ENCODE measurements at places on chromosomes 11 and 22.

DNA sequence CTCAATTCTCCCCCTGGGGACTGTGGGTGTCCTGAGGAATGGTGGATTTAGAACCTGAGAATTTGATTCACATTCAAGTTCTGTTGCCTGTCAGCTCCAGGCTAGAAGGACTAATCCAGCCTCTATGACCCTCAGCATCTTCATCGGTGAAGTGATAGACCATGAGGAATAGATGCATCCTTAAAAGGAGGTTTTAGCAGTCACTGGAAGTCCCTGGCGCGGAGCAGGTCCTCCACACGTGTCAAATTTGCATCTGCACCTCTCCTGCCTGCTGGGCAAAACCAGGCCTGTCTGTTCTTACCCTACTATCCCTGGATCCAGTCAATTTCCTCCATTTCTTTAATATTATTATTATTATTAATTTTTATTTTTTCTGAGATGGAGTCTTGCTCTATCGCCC lies 808.4 kb downstream of the TBC1D22A start:
- DNase-seq: no peak

- no peak for DNase-seq
Observed at GRCh38 chr22:19848298-19849224, 6.1 kb downstream of the GNB1L start.

DNA sequence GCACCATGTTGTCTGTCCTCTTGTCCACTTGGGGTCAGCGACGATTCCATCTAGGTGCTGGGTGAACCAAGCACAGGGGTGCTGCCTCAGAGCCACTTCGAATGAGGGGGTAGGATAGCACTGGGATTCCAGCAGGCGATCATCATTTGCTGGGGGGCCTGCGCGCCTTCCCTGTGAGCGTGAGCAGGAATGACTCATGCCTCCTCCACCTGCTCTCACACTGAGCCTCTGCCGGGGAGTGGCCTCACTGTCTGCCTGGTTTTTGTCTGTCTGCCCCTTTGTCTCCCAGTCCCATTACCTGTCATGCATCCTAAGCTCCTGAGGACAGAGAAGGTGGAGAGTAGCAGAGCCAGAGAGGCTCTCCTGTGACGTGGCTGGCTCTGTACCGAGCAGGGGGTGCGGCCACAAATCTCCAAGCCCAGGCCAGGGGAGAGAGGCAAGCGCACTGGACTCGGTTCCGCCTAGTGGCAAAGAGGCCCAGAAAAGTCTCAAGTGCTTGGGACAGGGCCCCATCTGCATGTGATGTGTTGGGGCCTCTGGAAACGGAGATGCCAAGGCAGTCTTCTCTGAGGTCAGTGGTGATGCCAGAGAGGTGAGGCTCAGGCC lies 30.8 kb downstream of the RSPH14 start:
- DNase-seq: peak; percentile 41

GRCh38 chr22:24380220-24380904 lies 47.0 kb upstream of the ADORA2A start:
- peak; percentile 46 for DNase-seq

GRCh38 chr22:36347094-36347493 lies 40.7 kb downstream of the MYH9 start:
- no peak for DNase-seq

DNA sequence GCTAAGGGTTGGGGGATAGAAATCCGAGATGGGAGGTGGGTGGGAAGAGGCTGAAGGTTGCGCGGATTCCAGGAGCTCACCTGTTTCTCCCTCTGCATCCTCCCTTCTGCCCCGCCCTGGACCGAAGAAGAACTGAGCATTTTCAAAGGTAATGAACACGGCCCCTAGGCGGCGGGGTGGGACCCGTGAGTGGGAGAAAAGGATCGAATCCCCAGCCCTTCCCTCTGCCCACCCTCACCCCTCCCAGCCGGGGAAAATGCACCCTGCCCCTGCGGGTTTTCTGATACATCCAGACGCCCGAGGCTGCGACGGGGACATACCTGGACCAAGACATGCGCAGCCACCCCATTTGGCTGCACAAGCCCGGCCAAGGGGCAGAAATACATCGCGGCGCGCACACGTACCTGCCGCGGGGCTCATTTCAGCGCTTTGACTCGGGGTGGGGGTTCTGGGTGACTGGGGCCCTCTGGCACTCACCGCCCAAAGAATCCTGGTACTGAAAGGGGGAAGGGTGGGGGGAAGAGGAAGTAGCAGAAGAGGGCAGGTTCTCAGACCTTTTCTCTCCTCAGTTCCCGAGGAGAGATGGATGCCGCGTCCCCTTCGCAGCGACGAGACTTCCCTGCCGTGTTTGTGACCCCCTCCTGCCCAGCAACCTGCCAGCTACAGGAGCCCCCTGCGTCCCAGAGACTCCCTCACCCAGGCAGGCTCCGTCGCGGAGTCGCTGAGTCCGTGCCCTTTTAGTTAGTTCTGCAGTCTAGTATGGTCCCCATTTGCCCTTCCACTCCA lies 6.0 kb downstream of the VSIG2 start:
- DNase-seq: no peak

DNA sequence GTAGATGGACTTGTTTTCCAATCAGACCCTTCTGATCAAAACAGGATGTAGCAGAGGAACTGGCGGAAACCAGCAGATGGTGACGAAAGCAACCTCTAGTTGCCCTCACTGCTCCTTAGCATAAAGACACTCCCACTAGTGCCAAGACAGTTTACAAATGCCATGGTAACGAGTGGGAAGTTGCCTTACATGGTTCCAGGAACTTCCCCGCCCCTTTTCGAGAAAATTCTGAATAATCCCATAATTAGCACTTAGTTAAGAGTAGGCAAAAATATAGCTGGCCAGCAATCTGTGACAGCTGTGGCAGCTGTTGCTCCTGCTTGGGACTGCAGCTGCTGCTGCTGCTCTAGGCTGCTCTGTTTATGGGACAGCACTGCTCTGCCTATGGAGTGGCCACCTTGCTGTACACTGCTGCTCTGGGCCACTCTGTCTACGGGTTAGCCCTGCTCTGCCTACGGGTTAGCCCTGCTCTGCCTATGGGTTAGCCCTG lies 33.4 kb upstream of the SORL1 start:
- no peak for DNase-seq

- DNase-seq: no peak
Observed at GRCh38 chr11:63816166-63816565, 2.9 kb downstream of the SPINDOC start.

DNA sequence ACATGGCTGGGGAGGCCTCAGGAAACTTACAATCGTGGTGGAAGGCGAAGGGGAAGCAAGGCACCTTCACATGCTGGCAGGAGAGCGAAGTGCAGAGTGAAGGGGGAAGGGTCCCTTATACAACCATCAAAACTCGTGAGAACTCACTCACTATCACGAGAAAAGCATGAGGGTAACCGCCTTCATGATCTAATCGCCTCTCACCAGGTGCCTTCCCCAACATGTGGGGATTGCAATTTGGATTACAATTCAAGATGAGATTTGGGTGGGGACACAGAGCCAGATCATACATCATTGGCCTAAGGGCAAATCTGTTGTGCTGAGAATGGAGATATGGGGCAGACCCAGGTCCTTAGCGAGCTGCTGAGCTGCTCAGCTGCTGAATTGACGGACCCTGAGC lies 13.1 kb downstream of the C1QTNF6 start:
- no peak for DNase-seq

DNA sequence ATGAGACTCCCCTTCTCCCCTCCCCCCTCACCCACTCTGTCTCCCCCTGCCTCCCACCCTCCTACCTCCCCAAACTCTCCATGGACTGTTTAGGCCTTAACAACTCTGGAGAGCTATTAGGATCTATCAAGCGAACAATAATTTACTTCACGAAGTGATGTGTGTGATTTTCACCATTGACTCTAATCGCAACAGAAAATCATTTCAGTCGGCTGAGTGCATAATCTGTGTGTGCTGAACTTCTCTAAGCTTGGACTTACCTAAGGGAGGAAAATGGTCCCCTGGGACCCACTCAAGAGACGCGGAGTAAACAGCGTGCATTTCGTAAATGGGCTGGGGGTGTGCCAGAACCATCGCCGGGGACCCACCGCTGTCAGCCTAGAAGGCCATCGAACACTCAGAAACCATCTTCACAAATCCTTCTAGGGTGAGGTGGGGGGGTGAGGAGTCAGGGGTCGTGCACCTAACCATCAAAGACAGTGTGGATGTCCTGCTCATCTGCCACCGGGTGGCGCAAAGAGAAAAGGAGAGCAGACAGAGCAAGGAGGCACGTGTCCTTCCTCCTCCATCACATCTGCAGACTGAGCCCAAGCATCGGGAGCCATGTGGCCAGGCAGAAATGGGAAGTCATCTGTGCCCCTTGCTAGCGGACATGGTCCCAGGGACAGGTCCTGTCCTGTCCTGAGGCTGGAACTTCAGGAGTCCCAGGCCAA lies 62.1 kb upstream of the NUP50 start:
- DNase-seq: peak; percentile 78

DNA sequence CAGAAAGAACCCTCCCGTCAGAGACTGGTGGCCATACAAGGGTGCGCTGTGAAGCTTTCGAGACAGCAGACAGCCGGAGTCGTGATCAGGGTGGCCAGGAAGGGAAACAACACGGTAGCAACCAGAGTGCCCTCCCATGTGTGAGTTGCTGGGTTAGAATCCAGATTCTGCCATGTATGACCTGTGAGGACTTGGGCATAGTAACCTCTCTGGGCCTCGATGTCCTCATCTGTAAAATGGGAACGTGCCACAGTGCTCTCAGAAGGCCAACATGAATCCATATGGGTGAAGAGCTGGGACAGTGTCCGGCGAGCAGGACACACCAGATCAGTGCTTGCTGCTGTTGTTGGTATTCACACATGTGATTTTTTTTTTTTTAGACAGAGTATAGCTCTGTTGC lies 7.6 kb upstream of the FGF3 start:
- no peak for DNase-seq

DNA sequence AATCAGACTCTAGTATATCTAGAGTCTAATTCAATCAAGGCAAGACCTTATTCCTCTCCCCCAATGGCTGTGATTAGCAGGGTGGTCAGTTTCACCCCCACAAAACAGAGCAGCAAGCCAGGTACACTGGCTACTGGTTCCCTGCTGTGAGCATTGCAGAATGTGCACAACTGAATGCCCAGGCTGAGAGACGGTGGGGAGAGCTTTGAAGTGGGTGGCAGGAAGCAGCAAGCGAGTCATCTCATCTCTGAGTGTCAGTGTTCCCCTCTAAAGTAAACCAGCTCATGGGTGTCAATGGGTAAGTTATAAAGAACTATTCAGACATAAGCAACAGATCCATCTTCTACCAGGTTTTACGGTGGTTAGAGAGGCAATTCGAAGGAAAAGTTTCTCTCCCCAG lies 37.6 kb downstream of the GAB4 start:
- no peak for DNase-seq

GRCh38 chr11:117169736-117170135 lies 8.8 kb upstream of the SIDT2 start:
- no peak for DNase-seq

DNA sequence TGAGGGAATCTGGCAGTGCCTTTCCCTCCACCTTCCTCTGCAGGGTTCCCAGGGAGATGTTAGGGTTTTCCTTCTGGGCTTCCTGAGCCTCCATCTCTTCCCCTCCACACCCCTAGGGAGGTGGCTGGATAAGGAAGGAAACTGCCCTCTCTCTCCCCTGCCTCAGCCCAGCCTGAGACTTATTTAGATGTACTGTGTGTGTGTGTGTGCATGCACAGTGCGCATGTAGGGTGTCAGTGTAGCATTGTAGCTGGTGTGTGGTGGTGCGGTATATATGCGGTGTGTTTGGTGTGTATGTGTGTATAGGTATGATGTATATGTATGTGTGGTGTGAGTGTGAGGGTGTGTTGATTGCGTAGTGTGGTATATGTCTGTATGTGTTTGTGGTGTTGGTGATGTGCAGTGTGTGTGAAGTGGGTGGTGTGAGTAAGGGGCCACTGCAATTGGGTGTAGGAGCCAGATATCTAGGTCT lies 1.5 kb downstream of the FXYD6 start:
- DNase-seq: no peak

- DNase-seq: no peak
Observed at GRCh38 chr11:94938095-94939055, 35.0 kb downstream of the CWC15 start.

GRCh38 chr11:122883646-122883979 lies 1.1 kb downstream of the JHY start:
- no peak for DNase-seq

- no peak for DNase-seq
Observed at GRCh38 chr22:25176799-25177198, 22.9 kb upstream of the CRYBB3 start.

- DNase-seq: no peak
Observed at GRCh38 chr11:41612415-41612814, 153.0 kb upstream of the LRRC4C start.

- DNase-seq: no peak
Observed at GRCh38 chr11:67099831-67100324, 19.2 kb upstream of the KDM2A start.

- no peak for DNase-seq
Observed at GRCh38 chr11:83819931-83820549, 533.9 kb upstream of the CCDC90B start.

DNA sequence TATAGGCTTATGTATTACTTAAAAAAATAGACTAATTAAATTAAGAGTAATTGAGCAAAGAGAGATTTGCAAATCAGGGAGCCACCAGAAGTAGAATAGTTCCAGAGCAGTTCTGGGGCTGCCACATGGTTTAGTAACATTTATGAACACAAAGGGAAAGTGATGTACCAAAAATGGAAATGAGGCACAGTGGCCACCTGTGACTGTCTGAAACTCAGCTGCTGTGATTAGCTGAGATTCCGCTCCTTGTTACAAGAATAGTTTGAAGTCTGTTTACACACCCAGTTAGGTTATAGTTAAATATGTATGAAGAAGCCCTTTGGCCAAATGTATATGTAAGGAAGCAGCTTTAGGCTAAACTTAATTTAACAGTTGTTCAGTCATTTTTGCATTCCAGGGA lies 901.5 kb upstream of the CHORDC1 start:
- no peak for DNase-seq

DNA sequence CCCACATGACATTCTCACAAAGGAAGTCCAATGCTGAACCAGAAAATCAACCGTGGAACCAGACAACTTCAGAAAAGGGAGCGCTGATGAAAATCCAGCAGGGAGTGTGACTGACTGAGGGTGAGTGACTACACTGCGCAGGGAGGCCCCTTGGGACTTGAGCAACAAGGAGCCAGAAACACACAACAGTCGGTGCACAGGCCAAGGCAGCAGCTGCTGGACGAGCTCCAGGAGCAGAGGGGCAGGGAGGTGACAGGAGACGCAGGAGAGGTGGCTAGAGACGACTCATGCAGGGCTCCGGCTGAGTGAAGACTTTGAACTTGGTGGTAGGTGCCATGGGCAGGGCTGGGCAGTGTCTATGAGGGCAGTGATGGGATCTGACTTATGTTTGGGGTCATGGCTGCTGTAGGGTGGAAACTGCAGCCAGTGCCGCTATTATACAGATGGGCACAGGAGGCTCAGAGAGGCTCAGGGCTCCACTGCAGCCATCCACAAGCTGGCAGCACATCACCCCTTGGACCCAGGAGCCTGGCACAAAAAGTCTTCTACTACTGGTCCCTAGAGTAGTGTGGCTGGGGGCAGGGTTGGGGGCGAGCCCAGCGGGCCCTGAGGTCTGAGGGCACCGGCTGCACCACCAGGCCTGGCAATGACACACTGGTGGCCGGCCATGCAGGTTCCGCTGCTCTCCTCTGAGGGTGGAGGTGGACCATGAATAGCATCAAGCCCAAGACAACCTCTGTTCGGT lies 10.3 kb upstream of the FADD start:
- no peak for DNase-seq
